ENCODE measurements at places on chromosomes 11 and 22. TPM values are rescaled to one million over a fixed set of nuclear protein-coding genes. Genes with fewer than 3 reads are reported as not detected.

DNA sequence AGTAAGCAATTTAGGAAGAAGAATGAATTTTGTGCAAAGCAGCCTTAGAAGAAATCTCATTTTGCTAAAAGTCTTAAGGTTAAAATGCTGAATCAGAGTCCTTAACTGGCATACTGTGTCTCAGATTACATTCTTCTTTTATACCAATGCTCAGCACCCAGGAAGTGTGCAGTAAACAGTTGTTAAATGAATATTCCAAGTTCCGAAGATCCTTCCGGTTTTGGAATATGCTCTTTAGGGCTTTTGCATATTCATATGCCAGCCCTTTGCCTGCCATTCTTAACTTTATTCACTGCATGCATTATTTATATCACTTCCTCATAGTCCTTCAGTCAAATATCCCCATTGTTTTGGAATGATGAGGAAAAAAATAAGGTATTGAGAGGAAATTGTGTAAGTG lies 242.0 kb downstream of the DDX10 start:
- DNase-seq, result no peak

DNA sequence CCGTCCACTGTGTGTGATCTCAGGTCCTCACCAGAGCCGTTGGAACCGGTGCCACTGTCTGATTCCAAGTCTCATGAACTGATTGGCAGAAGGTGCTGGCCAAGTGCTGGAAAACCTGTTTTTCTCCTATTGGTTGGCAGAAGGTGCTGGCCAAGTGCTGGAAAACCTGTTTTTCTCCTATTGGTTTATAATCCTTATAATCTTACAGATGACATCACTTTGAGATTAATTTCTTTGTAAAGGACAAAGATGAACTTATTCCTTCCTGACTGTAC lies 1106.3 kb downstream of the BRD1 start:
- no peak for DNase-seq

DNA sequence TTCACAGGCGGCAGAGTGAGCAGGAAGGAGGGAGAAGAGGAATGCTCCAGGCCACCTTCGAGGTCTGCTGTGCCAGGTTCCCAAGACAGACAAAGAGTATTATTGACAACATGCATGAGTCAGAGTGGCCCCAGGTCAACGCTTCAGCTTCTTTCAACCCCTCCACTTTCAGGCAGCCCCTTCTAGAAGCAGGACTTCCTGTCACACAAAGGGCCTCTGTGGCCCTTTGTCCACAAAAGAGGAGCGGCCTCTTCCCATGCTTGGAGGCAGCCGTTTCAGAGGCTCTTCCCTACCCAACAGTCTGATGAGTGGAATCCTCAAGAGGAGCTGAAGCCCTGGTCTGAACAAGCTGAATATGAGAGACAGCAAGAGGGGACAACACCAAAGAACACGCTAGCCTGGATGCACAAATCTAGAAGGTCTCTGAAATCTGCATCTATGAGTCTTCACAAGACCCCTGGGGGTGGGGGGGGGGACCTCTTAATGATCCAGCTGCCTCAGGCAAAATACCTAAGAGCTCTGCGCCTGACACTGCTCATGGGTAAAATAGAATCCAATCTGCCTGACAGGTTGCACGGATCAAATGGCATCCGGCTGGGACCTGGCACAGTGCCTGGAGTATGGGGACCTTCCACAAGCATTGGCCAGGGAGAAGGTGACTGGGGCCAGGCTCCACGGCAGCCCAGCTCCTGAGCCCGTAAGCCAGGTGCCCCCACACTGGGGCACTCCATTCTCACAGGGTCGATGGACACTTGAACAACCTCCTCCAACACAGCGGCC lies 67.5 kb downstream of the PACSIN2 start:
- DNase-seq, result no peak

DNA sequence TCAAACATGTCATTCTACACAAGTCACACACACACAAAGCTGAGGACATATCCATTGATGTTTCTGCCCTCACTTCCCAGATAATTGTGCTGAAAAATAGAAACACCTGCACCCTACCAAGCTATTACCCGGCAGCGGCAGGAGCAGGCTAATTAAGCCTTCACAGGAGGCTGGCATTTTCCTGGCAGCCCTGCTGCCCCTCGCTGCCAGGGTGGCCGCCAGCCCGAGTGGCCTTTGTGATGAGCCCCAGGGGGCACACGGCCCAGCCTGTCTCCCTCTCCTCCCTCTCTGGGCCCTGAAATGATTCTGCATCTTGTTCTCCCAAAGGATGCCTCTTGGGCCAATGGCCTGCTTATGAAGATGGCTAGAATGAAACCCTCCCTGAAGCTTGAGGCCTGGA lies 76.2 kb upstream of the TP53I11 start:
- DNase-seq, result no peak

GRCh38 chr11:95100191-95100648 lies 10.6 kb downstream of the ENDOD1 start:
- DNase-seq, result no peak

GRCh38 chr11:94907226-94907625 lies 66.1 kb downstream of the CWC15 start:
- no peak for DNase-seq

DNA sequence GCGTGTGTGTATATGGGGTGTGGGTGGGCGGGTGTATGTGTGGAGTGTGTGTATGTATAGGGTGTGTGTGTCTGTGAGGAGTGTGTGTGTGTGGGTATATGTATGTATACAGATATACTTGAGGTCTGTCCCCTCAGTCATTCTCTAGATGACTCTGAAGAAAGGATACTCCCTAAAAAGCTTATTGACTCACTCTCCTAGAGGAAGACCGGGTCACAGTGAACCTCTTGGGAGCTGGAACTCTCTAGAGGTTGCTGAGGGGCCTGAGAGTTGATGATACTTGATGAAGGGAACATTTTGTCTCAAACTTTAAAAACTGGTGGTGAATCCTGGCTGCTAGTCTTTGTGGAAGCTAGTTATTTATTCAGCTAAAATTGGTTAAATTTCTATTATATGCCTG lies 15.1 kb downstream of the STX3 start:
- DNase-seq, result no peak

DNA sequence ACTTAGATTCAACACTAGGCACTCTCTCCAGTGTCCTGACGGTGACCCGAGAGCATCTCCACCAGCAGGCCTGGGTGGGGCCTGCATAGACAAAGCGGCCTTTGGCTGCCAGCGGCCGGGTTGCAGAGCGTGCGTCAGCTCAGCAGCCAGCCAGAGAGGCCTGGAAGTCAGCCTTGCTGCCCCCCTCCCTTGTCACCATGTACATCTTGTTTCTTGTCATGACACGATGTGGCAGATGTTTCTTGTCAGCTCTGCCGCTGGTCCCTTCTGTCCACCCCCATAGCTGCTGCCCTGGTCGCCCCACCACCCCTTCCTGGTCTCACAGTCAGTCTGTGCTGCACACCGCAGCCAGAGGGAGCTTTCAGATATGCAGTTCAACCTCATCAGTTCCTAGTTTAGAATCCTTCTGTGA lies 33.1 kb upstream of the CBX7 start:
- no peak for DNase-seq

- DNase-seq, result no peak
Measured at GRCh38 chr11:67054836-67055523, 1.7 kb upstream of the RHOD start.

- DNase-seq, result no peak
Measured at GRCh38 chr11:7485186-7486097, at the start of gene OLFML1. OLFML1 (plus strand) TSS chr11:7485506; CDS start chr11:7485876, 370 bp downstream.

DNA sequence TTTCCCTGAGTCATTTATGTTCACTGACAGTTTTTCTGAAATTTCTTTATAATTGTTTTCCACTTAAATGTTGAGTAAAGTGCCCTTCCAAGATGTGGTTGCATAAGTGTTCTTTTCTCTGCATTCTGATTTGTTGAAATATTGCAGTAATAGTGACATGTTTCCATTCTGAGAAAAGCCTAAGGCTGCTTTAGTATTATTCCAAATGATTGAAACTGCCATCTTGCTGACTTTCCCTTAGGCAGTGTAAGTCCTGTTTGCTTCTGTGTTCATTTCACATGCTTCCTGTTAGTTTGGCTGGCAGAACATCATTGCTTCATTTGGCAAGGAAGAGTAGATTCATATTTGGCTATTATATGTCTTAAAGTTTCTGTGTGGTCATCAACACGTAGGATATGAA lies 146.5 kb downstream of the ELP4 start:
- DNase-seq, result no peak

DNA sequence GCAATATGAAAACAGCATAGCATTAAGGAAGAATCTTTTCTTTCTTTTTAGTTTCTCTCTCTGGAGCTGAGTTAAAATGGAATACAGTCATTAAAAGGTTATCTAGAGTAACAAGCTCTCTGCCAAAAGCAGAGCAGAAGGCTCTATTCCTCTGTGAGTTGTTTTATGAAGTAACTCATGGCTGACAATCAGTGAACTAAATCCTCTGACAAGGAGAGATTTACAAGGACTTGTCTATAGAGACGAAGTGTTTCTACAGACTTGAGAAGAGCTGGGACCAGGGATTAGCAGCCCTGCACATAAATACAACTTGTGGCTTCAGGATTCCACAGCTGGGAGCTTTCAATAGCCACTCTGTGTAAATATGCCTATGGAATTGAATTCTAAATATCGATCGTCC lies 192.5 kb upstream of the RAG2 start:
- DNase-seq, result no peak

Gene NXPE2
- not detected for total RNA-seq

Data from activated B cell treated with CpG ODN at 0.5 μM for 24 hours (primary cell).